Right lobe of liver (tissue), 6 donors: ENCODE measurements at places on chromosomes 16 and 17. TPM values are rescaled to one million over a fixed set of nuclear protein-coding genes. Genes with fewer than 3 reads are reported as not detected.
A peak's percentile ranks its signal among the peaks of the same experiment; 100 is the strongest.

DNA sequence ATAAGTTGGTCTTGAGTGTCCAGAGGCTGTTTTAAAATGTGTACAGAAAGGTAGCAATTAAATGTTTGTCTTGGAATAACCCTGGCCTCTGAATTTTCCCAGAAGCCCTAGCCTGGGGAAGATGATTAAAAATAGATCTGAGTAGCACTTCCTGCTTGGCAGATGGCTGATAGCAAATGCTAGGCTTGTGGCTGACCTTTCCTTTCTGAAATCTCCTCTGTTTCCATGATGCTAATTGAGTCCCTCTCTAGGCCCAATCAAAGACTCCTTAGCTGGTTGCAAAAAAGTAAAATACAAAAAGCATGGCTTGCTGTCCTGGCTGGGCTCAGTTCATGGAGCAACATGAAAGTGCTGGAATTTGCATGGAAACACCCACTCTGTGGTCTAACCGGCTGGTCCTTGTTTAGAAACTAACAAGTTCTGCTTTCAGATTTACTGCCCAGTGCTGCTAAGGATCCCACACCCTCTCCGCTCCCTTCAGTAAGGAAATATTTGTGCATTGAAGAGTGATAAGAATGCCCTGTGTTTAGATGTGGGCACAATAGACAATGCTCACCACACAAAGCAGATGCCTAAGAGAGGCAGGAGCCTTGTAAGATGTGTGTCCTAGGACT lies 40.8 kb downstream of the YPEL2 start:
- H3K27me3 ChIP-seq = no peaks in the 10 kb centered on the region
- H3K4me3 ChIP-seq = no peak overlapping the region
- no peak for DNase-seq
- H3K36me3 ChIP-seq = no peaks in the 10 kb centered on the region
- H3K4me1 ChIP-seq = peaks cover 70% of the 10 kb centered on the region

- no peak for DNase-seq
- H3K4me1 ChIP-seq = no peaks in the 10 kb centered on the region
- no peak overlapping the region for H3K27ac ChIP-seq
- H3K27me3 ChIP-seq = no peaks in the 10 kb centered on the region
These were observed 25.8 kb upstream of the SRSF1 start for GRCh38 chr17:58032691-58033415.

DNA sequence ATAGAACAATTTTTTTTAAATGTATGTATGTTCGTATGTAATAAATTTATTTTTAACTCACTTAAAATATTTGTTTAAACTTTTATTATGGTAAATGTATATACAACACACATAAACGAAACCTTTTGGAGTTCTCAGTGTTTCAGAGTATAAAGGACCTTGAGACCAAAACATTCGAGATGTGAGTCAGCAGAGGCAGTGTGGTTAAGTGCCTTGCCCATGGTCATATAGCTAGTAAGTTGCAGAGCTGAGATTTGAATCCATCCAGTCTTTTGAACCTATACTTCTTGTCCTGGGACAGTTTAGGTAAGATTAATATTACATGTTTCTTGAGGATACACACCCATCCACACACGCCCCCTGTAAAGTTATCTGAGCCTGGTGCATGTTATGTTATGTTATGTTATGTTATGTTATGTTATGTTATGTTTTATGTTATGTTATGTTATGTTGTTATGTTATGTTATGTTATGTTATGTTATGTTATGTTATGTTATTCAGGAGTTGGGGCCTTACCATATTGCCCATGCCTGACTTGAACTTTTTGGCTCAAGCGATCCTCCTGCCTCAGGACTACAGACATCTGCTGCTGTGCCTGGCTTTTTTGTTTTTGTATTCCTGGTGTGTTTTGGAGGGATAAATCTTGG lies 41.8 kb downstream of the TNRC6A start:
- no peaks in the 10 kb centered on the region for H3K27me3 ChIP-seq
- no peak for DNase-seq
- H3K4me3 ChIP-seq = no peak overlapping the region
- no peaks in the 10 kb centered on the region for H3K4me1 ChIP-seq
- H3K36me3 ChIP-seq = peaks cover 5% of the 10 kb centered on the region

- no peaks in the 10 kb centered on the region for H3K27me3 ChIP-seq
- no peak overlapping the region for H3K4me3 ChIP-seq
- DNase-seq = no peak
- H3K27ac ChIP-seq = no peak overlapping the region
These were observed 80.3 kb downstream of the TRIM37 start for GRCh38 chr17:59026176-59026939.

DNA sequence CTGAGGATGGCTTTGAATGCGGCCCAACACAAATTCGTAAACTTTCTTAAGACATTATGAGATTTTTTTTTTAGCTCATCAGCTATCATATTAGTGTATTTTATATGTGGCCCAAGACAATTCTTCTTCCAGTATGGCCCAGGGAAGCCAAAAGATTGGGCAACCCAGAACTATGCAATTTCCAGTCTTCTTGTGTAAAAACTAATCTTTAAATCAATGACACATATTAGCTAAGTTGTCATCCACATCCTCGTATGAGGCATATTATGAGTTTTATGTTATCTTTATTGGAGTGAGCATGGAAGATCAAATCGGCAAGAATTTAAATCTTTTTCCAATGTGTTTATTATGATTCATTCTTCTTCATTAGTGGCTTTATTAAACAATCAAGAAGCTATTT lies 198.6 kb upstream of the HSBP1 start:
- no peaks in the 10 kb centered on the region for H3K27me3 ChIP-seq
- no peak overlapping the region for H3K4me3 ChIP-seq
- DNase-seq = no peak
- no peaks in the 10 kb centered on the region for H3K36me3 ChIP-seq
- no peak overlapping the region for H3K27ac ChIP-seq

DNA sequence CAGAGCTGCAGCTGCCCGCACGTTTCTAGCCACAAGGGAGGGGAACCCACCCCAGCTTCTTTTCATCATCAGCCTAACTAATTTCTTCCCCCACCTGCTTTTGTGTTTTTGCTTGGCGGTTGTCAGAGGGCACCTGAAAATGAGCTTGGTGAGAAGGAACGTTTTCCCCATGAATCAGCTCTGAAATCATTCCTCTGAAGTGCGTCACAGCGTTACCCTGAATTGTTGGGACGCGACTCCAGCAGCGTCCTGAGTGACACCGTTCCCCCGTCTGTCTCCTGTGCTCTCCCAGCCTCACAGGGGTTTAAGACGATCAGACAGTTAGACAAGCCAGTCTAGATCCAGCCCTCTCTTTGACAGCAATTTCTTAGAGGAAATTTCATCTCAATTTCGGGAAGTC lies 722.9 kb upstream of the EEF2KMT start:
- H3K27ac ChIP-seq = no peak overlapping the region
- no peak overlapping the region for H3K4me3 ChIP-seq
- no peak for DNase-seq
- no peaks in the 10 kb centered on the region for H3K36me3 ChIP-seq
- no peaks in the 10 kb centered on the region for H3K27me3 ChIP-seq
- no peaks in the 10 kb centered on the region for H3K4me1 ChIP-seq

- no peak for DNase-seq
- no peak overlapping the region for H3K4me3 ChIP-seq
- H3K27me3 ChIP-seq = no peaks in the 10 kb centered on the region
- H3K36me3 ChIP-seq = no peaks in the 10 kb centered on the region
These were observed 165.3 kb downstream of the SDK2 start for GRCh38 chr17:73478768-73479424.

DNA sequence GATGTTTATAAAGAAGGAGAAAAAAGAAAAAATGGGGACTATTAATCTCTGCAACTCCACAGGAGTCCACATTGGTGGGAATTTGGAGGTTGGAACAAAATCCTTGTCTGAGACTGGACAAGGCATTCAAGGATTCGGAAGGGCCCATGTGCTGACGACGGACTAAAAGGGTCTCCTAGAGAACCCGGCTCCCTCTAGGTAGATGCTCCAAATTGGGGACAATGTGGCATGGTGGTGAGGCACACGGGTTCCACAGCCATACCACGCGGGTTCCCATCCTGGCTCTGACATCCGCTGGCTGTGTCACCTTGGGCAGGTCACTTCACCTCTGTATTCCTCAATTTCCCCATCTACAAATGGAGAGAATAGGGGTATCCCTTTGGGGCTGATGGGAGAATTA lies 227.4 kb downstream of the C16orf78 start:
- no peak overlapping the region for H3K27ac ChIP-seq
- H3K4me3 ChIP-seq = no peak overlapping the region
- H3K27me3 ChIP-seq = no peaks in the 10 kb centered on the region

GRCh38 chr16:27410761-27411160 lies 8.8 kb downstream of the IL21R start:
- no peak for DNase-seq
- H3K27ac ChIP-seq = no peak overlapping the region
- no peaks in the 10 kb centered on the region for H3K4me1 ChIP-seq
- no peak overlapping the region for H3K4me3 ChIP-seq

- H3K27me3 ChIP-seq = no peaks in the 10 kb centered on the region
- H3K36me3 ChIP-seq = no peaks in the 10 kb centered on the region
- peak overlapping the region; percentile 59 for H3K27ac ChIP-seq
These were observed 31.2 kb downstream of the CHD9 start for GRCh38 chr16:53085931-53086421.

GRCh38 chr17:55660178-55660886 lies 62.3 kb downstream of the TMEM100 start:
- H3K4me1 ChIP-seq = no peaks in the 10 kb centered on the region
- peak; percentile 56 for DNase-seq
- H3K27me3 ChIP-seq = no peaks in the 10 kb centered on the region
- H3K4me3 ChIP-seq = no peak overlapping the region

- H3K4me1 ChIP-seq = no peaks in the 10 kb centered on the region
- no peak for DNase-seq
- no peak overlapping the region for H3K4me3 ChIP-seq
- no peaks in the 10 kb centered on the region for H3K36me3 ChIP-seq
- H3K27me3 ChIP-seq = no peaks in the 10 kb centered on the region
These were observed 4.7 kb downstream of the ZPBP2 start for GRCh38 chr17:39872751-39873150.

DNA sequence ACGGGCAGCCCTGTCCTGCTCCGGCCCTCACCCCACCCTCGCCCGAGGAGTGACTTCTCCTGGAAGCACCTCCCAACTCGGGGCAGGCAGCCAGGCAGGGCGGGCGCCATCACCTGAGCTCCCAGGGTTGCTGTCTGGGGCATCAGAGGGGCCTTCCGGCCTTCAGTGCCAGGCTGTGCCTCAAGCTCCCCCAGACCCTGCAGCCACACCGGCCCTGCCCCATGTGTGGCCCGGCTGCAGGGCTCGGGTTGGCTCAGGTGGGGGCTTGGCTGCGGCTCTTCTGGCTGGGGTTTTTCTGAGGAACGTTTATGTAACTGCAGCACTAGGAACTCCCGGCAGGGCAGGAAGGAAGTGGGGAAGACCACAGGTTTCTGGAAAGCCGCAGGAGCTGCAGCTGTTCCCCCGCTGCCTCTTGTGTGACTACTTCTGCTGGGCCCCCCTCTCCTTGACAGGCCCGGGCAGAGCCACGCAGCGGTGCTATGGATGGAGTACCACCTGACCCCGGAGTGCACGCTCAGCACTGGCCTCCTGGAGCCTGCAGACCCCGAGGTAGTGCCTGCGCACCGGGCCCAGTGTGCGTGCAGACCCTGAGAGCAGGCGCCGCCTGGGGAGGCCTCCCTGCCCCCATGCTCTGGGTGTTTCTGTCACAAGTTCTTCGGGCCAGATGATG lies 45.6 kb downstream of the PRMT7 start:
- no peaks in the 10 kb centered on the region for H3K27me3 ChIP-seq
- H3K4me3 ChIP-seq = no peak overlapping the region
- no peaks in the 10 kb centered on the region for H3K4me1 ChIP-seq
- H3K27ac ChIP-seq = no peak overlapping the region
- H3K36me3 ChIP-seq = peaks cover 42% of the 10 kb centered on the region
- DNase-seq = peak; percentile 21

DNA sequence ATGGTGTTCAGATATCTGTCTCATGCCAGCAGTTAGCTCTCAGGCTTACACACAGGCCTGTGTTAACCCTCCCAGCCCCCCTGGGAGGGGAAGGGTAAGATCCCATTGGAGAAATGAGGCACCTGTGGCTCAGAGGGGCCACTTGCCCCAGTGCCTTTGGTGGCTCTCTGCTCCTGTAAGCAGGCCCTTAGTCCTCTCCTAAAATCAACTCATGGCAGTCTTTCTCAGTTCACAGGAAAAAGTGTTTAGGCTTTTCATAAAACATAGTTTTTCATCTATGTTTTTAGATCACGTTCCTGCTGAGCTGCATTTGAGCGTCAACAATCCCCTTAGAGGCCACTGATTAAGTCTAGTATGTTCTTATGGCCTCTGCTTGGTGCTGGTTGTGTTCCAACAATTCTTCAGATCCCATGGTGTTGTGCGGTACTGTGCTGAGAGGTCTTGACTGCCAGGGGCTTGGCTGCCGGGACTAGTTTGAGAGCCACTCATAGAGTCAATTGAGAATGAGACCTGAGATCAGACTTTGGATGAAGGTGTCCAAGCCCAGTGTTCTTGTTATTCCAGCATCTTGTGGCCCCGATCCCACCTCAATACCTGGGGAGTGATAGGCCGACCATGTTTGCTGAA lies 10.6 kb downstream of the TAOK2 start:
- H3K4me1 ChIP-seq = no peaks in the 10 kb centered on the region
- H3K27me3 ChIP-seq = no peaks in the 10 kb centered on the region
- no peak for DNase-seq
- no peak overlapping the region for H3K4me3 ChIP-seq
- peaks cover 19% of the 10 kb centered on the region for H3K36me3 ChIP-seq

- no peak for DNase-seq
- peaks cover 48% of the 10 kb centered on the region for H3K36me3 ChIP-seq
- no peak overlapping the region for H3K27ac ChIP-seq
- no peak overlapping the region for H3K4me3 ChIP-seq
These were observed 3.2 kb downstream of the TTC19 start for GRCh38 chr17:16002708-16003260.

GRCh38 chr16:87115646-87116045 lies 201.5 kb downstream of the C16orf95 start:
- DNase-seq = no peak
- H3K27ac ChIP-seq = no peak overlapping the region
- H3K27me3 ChIP-seq = no peaks in the 10 kb centered on the region
- no peaks in the 10 kb centered on the region for H3K4me1 ChIP-seq

DNA sequence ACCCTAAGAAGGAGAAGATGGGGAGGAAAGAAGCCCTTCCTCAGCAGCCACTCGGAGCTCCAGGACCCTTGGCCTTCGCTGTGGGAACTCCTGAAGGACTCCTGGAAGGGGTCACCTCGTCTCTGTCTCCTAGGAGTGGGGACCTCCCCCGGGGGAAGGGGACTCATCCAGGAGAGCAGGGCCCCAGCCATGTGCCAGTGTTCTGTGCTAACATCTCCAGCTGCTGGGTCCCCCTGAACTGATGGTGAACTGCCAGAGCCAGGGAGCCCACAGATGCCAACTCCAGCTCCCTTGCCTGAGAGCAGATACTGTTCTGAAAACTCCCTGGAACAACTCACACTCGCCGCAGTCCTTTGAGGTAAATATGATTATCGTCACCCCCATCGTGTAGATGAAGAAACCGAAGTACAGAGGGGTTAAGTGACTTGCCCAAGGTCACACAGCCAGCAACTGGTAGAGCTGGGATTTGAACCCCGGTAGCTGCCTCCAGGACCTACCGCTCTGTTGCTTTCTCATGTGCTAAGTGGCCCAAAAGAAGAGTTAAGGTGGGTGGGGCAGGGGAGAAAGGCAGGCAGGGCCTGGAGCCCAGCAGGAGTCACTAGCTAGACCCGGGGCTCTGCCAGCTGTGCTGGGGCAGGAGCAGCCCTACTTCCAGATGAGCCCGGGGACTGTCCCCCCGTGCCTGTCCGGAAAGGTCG lies 10.5 kb downstream of the TIMM22 start:
- no peak overlapping the region for H3K4me3 ChIP-seq
- H3K27me3 ChIP-seq = no peaks in the 10 kb centered on the region
- H3K27ac ChIP-seq = no peak overlapping the region
- H3K36me3 ChIP-seq = peaks cover 7% of the 10 kb centered on the region
- no peak for DNase-seq
- H3K4me1 ChIP-seq = no peaks in the 10 kb centered on the region

Gene RBFOX1
- total RNA-seq = not detected

Gene SLC35G6
- total RNA-seq = not detected

Gene KRTAP2-3
- not detected for total RNA-seq

Gene ITFG1
- total RNA-seq = 29.9 TPM
